ENCODE measurements at places on chromosomes 7 and 10.

DNA sequence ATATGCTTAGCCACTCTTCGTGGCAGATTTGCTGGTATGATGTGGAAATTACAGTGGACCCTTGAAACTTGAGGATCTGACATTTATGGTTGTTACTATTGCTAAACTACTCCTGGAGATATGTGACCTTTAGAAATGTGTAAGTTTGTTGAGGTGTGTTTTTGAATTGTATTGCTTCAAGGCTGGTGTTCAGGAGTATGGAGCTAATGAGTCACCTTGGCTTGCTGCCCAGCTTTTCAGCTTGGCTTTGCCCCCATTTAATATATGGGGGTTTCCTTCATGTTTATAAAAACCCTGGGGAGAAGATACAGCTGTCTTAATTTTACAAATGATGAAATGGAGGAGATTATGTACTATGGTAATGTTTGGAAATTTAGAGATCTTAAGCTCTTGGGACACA is 11.6 kb downstream of the HBP1 start:
- DNase-seq = no peak

- no peak for DNase-seq
These were observed 16.4 kb upstream of the OR2AE1 start for GRCh38 chr7:99893280-99893679.

DNA sequence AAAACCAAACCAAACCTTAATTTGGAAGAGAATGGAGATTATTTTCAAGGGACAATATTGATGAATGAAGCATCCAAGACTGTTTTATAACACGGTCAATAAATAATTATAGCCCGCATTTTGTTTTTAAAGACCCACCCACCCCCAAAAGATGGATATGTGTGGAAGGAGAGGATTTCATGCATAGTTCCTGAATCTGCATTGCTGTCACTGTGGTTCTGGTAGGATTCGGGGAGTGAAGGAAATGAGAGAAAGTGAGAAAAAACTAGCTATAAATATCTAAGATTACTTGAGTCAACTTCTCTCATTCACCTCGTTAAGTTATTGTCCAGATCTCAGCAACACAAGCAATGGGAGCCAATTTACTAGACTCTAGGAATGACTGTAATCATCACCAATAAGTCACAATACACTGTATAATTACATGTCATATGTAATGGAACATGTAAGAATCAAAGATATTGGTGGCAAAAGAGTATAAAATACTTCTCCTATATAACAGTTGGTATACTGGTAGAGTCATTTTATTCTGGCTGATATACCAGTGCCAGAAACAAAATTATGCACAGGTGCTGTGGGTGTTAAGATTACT is 30.2 kb downstream of the NAMPT start:
- no peak for DNase-seq

DNA sequence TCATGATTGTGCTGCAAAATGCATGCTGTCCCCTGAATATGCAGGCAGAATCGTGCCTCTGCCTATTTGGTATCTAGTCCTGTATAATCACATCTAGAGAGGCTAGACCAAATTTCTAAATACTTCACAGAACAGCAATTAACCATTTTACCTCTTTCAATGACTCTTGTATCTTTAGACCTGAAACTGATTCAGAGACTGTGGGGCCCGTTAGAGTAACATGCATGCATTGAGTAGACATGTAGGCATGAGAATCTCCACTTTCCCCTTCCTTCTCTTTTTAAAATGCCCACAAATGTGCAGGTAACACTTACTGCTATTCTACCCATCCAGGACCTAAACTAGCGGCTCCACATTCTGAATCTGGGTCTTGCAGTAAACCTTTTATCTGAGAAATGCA is 8.8 kb downstream of the ZNF92 start:
- DNase-seq = no peak

DNA sequence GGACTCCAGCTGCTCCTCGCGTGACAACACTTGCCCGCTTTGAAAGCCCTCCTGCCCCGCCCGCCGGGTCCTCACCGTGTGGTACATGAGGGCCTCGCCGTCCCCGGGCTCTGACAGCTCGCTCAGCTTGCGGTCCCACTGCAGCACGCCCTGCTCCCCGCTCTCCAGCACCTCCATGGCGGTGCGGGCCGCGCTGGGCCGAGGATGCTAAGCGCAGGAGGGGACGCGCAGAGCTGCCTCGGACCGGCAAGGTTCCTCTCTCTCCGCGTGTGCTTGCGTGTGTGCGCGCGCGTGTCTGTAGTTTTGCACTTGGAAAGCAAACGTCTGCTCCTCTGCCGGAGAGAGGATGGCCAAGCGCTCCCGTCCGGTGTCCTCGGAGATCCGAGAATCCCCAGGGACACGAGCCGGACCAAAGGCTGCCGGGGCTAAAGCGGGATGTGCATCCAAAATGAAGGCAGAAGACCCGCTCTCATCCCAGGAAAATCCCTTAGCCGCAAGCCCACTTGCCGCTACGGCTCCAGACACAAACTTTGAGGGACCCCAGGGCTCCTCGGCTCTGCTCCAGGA is at the start of gene CREB3L2:
Gene CREB3L2, minus strand, starts transcription at position 558 of the 567 bp plus-strand sequence. Its CDS starts 381 bp downstream, at position 177.
- DNase-seq = no peak

- no peak for DNase-seq
These were observed 30.0 kb downstream of the MMD2 start for GRCh38 chr7:4929005-4929404.

DNA sequence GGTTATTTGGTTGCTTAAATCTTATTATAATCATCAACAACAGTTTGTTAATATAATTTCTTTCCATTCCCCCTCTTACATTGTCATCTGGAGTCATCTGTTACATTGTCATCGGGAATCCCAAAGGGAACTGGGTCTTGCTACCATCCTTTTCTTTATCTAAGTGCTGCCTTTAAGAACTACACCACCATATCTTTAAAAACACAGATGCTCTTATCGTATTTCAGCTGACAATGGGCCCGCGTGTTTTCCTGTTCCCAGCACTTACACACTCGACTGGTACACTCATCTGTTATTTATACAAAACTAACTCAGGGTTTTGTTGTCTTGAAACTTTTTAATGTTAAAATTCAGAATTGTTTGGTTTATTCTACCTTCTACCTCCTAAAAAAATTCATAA is 256.2 kb upstream of the MGMT start:
- no peak for DNase-seq
